Amygdala (tissue), 56 donors: ENCODE measurements at places on chromosomes 5 and 9.

GRCh38 chr9:107810461-107810961, 320.9 kb upstream of the KLF4 start:
- DNase-seq = no peak

GRCh38 chr9:120152295-120152694, 427.7 kb downstream of the CDK5RAP2 start:
- no peak for DNase-seq

DNA sequence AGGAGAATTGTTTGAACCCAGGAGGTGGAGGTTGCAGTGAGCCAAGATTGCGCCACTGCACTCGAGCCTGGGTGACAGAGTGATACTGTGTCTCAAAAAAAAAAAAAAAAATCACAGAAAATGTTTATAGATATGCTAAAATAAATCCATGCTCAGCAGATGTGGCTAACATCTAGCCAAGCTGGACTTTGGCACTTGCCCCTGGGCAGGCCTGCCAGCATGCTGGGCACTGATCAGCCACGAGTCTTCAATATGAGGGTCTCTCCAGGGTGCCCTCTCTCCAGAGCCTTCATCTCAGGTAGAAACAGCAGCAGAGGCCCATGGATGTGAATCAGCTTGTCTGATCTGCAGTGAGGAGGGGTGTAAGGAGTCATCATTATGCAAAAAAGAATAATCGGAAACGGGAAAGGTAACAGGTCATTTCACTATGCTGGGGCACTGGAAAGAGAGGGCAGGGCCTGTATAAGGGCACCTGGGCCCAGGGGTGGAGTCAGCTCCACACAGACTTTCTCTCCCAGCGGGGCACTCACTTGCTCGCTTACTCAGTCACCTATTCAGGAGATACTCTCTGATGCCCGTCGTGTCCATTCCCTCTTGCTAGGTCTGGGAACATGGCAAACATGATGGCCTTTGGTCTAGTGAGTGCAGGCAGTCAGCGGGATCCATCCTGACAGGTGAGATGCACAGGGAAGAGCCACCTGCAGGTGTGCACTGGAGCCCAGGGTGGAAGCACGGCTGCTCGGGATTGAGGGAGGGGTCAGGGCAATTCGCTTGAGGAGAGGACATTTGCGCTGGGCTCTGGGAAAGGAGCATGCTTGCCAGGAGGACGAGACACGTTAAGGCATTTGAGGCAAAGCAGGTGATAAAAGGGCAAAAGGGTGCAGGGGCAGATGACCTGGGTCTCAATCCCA, 17.1 kb downstream of the RNF44 start:
- DNase-seq = no peak

DNA sequence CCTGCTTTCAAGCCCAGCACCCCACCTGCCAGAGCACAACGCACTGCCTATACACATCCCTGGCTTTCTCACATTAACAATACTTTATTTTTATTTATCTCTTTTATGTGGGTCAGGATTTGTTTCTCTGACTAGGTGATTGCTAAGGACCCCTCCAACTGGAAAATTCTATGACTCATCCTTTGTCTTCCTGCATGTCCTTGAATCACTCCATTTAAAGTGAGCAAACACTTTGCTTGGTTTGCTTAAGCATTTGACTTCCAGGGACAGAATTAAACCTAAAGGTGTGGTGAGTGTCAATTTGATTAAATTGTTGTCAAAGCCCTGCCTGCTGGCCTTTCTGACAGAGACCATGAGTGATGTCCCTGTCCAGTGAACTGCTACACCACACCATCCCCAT, 536.5 kb upstream of the BRINP1 start:
- DNase-seq = no peak

DNA sequence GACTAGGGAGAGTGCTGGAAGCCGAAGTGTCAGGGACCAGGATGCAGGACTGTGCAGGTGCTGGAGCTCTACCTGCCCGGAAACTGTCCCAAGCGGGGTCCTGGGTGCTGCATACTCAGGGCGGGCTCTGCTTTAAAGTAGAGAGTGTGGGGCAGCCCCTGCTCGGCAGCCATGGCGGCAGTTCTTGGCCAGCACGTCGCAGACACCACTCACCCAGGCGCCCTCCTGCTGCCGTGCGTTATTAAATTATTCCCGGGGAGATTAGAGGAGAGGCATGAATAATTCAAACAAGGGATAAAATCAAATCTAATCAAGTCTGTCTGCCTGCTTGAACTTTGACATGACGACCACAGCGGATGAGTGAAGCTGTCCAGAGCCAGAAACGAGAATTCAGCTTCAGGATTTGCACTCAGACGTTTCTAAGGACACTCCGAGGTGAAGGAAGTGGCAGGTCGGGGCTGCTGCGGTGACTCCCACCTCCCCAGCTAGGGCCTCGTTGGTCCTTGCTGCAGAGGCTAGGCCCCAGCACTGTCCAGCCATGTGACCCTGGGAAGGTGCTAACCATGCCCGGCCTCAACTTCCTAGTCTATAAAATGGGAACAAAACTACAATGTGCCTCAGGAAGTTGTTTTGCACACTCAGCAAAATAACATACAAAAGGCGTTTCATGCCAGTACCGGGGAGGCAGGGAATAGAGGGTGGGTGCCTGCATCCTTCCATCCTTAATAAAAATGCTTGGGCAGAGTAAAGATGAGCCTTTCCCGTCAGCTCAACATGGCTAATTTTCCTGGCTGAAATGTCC, 91.3 kb upstream of the ADAMTS2 start:
- DNase-seq = no peak
